Thymus (tissue), 14 donors: ENCODE measurements at places on chromosomes 13 and 19. TPM values are rescaled to one million over a fixed set of nuclear protein-coding genes. Genes with fewer than 3 reads are reported as not detected.

DNA sequence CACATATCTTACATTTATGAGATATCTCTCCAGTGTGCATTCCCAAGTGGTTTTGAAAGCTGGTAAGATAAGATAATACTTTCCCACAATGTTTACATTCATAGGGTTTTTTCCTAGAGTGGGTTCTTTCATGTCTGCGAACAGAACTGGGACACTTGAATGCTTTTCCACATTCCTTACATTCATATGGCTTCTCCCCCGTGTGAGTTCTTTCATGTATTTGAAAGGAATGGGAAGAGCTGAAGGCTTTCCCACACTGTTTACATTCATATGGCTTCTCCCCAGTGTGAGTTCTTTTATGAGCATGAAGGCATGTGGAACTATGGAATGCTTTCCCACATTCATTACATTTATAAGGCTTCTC lies 19.7 kb downstream of the ZNF433 start:
- no peak for DNase-seq

DNA sequence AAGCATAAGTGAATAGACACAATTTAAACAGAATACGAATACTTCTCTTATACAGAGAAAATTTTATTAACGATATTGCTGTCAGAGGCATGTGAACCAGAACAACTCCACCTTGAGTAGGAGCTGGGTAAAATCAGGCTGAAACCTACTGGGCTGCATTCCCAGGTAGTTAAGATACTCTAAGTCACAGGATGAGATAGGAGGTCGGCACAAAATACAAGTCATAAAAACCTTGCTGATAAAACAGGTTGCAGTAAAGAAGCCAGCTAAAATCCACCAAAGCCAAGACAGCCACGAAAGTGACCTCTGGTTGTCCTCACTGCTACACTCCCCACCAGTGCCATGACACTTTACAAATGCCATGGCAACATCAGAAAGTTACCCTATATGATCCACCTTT lies 49.2 kb upstream of the TRPC4 start:
- no peak for DNase-seq

DNA sequence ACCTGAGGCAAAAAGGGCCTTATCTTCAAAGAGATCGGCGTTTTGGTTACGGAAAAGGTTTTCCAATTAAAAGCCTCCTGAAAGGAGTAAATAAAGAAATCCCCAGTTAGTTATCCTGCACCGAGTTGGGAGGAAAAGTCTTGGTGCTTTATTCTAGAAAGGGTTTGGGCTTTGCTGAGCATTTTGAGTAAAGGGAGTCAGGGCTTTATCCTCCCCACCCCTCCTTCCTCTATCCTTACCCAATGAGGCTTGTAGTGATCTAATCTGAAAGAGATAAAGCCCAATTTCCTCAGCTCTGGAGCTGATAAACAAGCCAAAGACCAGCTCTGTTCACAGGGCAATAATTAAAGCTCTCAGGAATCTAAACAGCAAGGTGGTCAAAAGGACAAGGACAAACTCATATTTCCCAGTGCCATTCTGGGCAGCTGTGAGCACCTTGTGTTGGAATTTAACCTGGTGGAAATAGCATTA lies 188.9 kb upstream of the TSC22D1 start:
- no peak for DNase-seq

- no peak for DNase-seq
These were observed 3.5 kb downstream of the KCNA7 start for GRCh38 chr19:49069026-49069425.

- DNase-seq, result no peak
These were observed 21.1 kb downstream of the CCDC97 start for GRCh38 chr19:41330946-41331678.

- no peak for DNase-seq
These were observed 12.8 kb upstream of the ADGRL1 start for GRCh38 chr19:14218620-14219330.

DNA sequence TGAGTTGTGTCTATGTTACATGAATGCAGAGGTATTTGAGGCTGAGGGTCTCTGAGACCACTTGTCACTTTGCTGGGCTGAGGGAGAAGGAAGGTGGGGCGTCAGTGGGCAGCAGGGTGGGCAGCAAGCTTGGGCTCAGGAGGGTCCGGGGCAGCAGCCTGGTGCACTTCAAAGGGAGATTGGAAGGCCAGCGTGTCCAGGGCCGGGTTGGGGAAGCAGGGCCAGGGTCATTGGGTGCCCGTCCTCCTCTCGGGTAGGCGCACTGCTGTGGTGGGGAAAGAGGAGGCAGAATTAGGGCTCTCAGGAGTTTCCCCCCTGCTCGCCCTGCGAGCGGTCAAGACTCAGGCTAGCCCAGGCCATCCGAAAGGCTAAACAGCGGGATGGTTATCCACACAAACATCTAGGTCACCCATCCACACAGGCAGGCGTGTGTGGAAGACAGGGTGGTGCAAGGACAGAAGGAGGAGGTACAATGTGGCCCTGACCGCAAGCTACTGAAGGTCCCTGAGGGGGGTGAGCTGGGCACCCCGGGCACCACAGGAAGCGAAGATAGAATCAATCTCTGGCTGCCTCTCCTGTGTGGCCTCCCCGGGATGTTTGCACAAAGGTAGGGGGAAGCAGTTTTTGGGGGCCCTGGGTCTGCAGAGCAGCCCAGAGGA lies 37.7 kb downstream of the MYO9B start:
- no peak for DNase-seq

- DNase-seq, result no peak
These were observed 49.2 kb downstream of the STOML3 start for GRCh38 chr13:38941353-38941945.

DNA sequence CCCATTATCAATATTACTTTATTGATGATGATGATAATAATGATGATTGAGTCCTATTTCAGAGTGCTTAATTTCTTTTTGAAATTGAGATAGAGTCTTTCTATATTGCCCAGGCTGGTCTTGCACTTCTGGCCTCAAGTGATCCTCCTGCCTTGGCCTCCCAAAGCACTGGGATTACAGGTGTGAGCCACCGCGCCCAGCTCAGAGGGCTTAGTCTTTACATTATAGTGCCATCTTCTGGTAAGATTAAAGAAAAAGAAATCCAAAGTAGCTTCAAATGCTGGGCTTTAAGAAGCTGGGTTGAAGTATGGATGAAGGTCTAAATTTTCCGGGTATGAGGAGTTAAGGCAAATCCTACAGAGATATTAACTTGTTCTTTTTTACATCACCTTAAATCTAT lies 3.4 kb upstream of the ZNF333 start:
- DNase-seq, result no peak

DNA sequence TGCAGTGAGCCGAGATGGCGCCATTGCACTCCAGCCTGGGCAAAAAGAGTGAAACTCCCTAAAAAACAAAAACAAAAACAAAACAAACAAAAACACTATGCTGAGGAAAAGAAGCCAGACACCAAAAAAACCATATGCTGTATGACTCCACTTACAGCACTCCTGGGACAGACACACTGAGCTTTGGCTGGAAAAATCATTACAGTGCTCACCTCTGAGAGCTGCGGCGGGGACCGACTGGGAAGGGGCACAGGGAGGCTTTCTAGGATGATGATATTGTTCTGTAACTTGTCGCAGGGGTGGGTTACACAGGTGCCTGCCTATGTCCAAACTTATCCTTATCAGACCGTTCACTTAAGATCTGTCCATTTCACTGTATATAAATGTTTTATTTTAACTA lies 7.8 kb downstream of the PNMA8A start:
- no peak for DNase-seq

- DNase-seq, result no peak
These were observed 78.9 kb upstream of the OLFM4 start for GRCh38 chr13:52949742-52950141.

GRCh38 chr19:34793565-34793964 lies 20.6 kb upstream of the ZNF599 start:
- DNase-seq, result no peak

DNA sequence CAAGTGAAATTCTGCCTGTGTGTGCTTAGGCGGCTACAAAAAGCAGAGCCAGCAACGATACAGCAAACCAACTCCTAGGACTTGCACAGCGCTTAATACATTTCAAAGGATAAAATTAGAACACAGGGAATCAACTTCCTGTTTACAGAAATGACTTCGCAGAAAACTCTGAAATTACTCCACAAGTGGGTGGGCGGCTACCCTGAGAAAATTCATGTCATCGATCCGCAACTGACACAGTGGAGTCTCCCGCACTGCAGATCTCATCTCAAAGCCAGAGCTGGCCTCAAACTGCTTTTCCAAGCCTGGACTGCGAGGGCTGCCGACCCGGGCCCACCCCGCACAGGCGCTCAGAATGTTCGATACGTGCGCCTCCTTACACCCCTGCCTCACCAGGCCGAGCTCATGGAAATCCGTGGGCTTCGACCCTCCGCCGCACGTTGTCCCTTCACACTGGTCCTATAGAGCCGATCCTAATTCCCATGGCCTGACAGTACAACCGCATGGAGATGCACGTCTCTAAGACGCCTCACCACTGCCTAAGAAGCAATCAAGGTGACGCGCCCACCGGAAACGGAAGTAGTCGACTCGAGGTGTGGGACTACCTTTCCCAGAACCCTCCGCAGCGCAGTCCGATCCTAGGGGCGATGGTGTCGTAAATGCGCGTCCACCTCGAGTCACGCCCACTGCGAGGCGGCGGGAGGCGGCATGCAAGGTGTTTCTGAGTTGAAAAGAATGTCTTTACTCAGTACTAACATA lies at the start of gene ZNF229:
TSS of gene ZNF229 (minus strand) at position 557 of the 759 bp plus-strand sequence. CDS start 5,625 bp downstream, outside the sequence.
- DNase-seq, result peak; percentile 70

- DNase-seq, result no peak
These were observed 1729.7 kb downstream of the PCDH9 start for GRCh38 chr13:65500481-65500880.

GRCh38 chr19:44530777-44531176 lies 1.3 kb upstream of the CEACAM20 start:
- no peak for DNase-seq

GRCh38 chr19:13078381-13078780 lies 24.3 kb downstream of the LYL1 start:
- DNase-seq, result no peak

DNA sequence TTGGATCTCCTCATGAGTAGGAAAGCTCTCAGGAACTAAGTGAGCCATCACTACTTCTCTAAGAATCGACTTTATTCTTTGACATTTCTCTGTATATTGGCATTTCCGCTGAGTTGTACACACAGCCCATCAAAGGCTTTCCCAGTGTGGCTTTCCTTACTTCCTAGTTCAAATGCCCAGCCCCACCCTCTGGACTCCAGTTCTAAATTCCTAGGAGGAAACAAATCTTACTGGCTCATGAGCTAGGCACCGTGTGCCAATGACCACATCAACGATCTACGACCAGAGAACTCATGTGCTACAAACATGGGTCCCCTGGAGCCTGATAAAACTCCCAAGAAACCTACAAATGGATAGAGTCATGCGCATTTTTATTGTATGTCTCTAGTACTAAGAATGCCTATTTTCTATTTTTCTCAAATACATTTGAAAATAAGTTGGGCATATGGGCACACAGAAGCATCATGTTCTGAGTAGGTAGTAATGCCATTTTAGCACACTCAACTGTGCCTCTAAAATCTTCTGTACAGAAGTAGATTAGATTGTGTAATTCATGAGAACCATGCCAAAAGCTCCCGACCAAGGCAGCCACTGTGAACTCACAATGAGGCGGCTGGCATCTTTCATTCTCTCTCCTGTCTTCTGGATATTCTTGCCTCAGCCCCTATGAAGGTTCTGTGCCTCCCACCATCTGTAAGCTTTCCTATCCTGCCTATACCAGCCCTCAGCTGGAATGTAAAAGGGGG lies 10.5 kb upstream of the RAP2A start:
- no peak for DNase-seq

GRCh38 chr13:113109151-113110047 lies 3.8 kb downstream of the F7 start:
- DNase-seq, result no peak

DNA sequence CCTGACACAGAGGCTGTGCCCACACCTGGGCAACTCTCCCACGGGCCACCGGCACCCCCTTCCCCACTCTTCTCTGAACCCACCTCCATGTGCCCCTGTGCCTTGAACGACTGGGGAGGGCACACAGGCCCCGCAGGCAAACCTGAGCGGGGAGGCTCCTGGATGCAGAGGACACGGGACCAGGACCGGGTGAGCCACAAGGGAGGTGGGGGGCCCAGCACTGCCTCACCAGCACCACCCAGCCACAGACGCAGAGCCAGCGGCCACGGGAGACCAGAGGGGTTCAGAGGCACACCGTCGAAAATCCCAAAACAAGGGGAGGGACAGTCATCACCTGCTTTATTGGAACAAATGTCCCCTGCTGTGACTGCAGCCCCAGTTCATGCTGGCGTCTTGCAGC lies 49.4 kb downstream of the STK24 start:
- no peak for DNase-seq

GRCh38 chr19:7665076-7665475 lies 3.8 kb upstream of the RETN start:
- no peak for DNase-seq

GRCh38 chr19:17135001-17135853 lies 59.6 kb downstream of the MYO9B start:
- DNase-seq, result peak; percentile 44

DNA sequence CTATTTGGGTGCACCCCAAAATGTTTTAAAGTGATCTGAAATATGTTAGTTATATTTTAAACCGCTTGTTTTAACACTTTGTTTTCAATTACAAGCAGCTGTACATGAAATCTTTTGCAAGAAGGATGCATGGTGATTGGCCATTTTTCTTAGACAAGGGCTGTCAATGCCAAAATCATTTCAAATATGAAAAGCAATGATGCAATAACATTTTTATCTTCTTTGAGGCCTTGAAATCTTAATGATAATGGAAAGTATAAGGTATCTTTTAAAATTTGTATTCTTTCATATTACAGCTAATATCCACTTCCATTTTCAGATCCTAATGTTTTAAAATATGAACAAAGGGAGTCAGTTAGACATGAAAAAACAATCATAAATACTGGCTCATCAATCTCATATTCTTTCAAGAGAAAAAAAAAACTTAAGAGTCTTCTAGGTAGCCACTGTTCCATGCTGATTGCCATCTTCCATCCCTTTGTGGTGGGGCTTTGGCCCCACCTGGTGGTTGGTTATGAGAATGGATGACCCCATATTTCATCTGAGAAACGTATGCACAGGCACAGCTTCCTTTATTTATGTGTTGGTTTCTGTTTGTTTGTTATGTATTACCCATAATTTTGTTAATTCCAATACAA lies 330.3 kb upstream of the MIR17HG start:
- no peak for DNase-seq

- no peak for DNase-seq
These were observed 4.2 kb downstream of the VPS36 start for GRCh38 chr13:52446265-52446664.

- no peak for DNase-seq
These were observed 19.0 kb downstream of the NUMBL start for GRCh38 chr19:40671404-40671803.

Gene DLL3
- polyA plus RNA-seq, result 0.14 TPM

Gene NLRP4
- 0.09 TPM for polyA plus RNA-seq

Gene SELENOV
- polyA plus RNA-seq, result not detected

Gene ETV2
- 1.5 TPM for polyA plus RNA-seq

Gene ZNF135
- polyA plus RNA-seq, result 14.6 TPM

Gene TUBA3C
- polyA plus RNA-seq, result not detected

Gene C19orf38
- polyA plus RNA-seq, result 5.4 TPM

Gene SPTBN4
- 0.73 TPM for polyA plus RNA-seq

Gene ZNF534
- 0.82 TPM for polyA plus RNA-seq

Gene NKG7
- 11.6 TPM for polyA plus RNA-seq

Gene NLRP7
- polyA plus RNA-seq, result 0.18 TPM

Gene CCNA1
- polyA plus RNA-seq, result 3.4 TPM

Gene MATK
- polyA plus RNA-seq, result 16.2 TPM

Gene ZNF160
- polyA plus RNA-seq, result 33.1 TPM

Gene PDX1
- 0.05 TPM for polyA plus RNA-seq

Gene C13orf46
- 1.1 TPM for polyA plus RNA-seq

Gene GIPR
- polyA plus RNA-seq, result 1.6 TPM

Gene EIF3K
- 268 TPM for polyA plus RNA-seq

Gene CBARP
- 0.37 TPM for polyA plus RNA-seq
